ENCODE measurements at places on chromosomes 4 and X.

DNA sequence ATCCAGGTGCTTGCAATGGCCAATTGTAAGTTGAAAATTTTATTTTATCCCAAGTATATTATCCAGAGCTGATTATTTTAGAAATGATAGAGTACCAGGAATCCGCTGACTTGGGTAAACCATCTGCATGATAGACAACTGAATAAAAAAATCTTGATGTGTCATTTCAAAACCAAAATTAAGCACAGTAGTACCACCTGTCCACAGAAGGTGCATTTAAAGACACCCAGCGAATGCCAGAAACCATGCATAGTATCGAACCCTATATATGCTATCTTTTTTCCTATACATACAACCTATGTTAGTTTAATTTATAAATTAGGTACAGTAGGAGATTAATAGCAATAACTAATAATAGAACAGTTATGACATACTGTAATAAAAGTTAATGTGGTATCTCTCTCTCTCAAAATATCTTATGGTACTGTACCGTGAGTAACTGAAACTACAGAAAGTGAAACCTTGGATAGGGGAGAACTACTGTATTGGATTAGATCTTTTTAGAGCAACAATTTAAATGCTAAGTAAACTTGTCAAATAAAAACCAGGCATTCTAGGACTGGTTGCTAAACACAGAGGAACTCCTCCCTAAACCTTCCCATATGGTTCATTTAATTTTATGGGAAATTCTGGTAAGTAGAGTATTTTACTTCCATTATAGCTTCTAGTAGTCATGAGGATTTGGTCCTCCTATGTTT, 6.2 kb downstream of the NEIL3 start:
- DNase-seq = no peak

DNA sequence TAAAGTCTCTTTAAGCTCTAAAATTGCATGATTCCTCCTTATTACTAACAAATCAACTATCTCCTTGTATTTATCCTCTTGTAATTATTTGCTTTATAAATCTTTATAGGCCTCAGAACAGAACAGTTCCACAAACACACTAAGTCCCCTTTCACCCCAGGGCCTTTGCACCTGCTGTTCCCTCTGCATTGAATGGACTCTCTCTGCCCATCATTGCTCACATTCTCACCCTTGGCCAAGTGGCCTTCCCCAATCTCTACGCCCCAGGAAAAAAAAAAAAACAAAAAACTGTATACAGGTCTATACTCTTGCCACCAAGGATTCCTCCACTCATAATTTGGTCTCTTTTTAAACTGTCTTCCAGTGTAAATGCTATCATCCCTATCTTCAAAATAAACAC, 53.7 kb downstream of the TEC start:
- DNase-seq = no peak

- DNase-seq = no peak
These were observed 133.7 kb downstream of the AMELX start for GRCh38 chrX:11426712-11427452.

DNA sequence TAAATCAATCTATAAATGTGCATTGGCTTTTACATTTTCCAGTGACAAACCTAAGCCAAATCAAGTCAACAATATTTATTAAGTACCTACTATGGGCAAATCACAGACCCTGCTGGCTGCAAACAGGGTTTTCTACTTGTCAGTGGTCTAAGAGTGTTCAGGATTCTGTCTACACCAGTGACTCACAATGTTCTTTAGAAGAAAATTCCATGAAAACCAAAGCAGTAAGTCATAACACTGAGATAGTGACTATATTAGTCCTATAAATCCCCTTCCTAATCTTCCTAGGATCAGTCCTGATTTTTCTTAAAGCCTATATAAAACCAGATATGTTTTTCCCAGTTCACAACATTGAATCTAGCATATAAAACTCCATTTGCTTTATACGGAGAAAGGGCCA, 69.7 kb downstream of the PPP3CA start:
- peak; percentile 22 for DNase-seq

DNA sequence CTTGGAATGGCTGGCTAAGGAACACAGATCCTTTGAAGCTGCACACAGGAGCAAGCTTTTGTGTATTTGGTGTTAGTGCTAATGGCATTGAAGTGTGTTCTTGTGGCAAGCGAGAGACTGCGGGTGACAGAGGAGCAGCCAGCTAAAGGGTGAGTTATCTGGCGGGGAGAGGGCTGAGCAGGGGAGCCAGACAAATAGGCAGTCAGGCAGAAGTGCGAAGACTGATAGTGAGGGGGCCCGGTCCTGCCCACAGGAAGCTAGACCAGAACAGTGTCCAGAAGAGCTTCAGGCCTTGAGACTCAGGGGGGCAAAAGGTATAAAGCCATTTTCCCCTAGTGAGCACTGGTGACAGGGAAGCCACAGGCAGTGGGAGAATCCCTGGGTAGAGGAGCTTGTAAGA, 49.6 kb upstream of the MAMLD1 start:
- DNase-seq = no peak

DNA sequence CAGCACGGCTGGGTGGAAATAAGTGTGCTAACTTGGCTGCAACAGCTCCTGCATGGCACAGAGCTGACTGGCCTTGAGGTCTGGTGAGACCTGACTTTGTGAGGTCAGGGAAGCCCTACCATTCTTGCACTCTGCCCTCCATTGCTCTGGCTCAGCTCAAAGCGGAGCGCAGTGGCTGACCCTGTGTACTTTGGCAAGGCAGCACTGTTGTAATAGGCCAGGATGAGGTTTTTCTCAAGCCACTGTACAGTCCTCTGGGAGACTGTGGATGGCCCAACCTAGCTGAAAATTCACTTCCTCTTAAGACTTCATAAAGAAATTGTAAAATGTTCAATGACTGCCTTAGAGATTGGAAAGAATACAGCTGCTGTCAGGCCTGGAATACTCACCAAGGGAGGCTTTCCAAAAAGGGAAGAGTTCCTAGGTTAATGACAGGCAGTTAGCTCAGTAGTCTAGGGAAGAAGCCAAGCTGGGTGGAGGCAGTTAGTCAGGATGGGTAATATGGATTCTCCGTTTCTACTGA, 129.8 kb downstream of the GUCY2F start:
- peak; percentile 13 for DNase-seq

DNA sequence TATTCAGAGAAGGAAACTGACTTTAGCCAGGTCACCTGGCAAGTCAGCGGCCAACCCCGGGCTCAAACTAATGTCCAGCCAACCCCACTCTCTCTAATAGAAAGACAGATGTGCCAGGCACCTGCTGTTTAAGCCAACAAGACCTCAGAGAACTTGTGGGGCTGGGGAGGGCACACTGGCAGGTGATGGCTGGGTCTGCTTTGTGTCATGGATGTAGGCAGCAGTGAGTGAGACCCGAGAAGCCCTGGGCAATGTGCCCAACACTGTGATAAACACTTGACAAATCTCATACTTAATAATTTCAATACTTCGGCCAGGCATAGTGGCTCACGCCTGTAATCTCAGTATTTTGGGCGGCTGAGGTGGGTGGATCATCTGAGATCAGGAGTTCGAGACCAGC, 9.0 kb upstream of the CD99L2 start:
- no peak for DNase-seq

GRCh38 chr4:108384544-108384943, 215.8 kb upstream of the LEF1 start:
- no peak for DNase-seq

DNA sequence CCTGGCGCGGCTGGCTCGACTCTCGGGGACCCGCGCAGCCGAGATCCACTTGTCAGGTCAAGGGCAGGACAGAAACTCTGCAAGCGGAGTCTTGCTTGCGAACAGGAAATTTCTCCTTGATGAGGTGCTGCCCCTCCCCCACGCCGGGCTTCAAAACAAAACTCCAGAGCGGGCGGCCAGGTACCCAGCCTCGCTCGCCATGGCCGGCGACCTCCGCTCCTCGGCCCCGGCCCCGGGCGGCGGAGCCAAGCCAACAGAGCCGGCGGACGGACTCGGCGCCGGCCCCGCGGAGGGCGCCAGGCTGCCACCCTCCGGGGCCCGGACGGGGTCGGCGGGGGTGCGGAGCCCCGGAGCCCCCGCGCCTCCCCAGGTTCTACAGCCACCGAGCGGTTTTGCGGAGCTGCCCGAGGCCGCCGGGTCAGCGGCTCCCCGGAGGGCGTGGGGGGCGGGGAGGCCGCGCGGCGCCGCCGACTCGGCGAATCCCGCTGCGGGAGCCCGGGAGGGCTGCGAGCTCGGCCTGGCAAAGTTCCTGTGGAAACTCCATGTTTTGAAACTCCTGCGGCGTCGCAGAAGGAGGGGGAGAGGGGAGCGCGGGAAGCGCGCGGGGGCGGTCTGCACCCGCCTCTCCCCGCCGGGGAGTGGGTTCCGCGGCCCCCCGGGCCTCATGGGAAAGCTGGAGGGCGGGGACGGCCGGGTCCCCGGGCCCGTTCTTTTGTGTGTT, 11.7 kb upstream of the BCOR start:
- peak; percentile 57 for DNase-seq

DNA sequence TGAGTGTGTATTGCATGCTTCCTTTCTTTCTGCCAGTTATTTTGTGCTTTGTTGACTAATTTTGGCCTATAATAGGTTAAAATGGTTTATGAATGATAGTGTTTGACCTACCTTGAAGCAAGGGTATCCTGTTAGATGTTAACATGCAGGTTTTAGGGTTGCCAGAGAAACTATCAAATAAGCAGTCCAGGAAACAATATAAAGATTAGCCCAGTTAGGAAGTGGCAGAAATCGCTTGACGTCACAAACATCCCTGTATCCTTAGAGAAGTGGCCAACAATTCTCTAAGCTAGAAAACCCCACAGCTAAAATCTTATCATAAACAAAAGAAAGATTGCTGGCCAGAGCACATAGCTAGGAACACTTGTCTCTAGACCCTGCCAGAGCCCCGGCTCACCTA, 3.8 kb downstream of the NAP1L5 start:
- no peak for DNase-seq

- DNase-seq = no peak
These were observed 158.5 kb upstream of the HCCS start for GRCh38 chrX:10952619-10953018.

DNA sequence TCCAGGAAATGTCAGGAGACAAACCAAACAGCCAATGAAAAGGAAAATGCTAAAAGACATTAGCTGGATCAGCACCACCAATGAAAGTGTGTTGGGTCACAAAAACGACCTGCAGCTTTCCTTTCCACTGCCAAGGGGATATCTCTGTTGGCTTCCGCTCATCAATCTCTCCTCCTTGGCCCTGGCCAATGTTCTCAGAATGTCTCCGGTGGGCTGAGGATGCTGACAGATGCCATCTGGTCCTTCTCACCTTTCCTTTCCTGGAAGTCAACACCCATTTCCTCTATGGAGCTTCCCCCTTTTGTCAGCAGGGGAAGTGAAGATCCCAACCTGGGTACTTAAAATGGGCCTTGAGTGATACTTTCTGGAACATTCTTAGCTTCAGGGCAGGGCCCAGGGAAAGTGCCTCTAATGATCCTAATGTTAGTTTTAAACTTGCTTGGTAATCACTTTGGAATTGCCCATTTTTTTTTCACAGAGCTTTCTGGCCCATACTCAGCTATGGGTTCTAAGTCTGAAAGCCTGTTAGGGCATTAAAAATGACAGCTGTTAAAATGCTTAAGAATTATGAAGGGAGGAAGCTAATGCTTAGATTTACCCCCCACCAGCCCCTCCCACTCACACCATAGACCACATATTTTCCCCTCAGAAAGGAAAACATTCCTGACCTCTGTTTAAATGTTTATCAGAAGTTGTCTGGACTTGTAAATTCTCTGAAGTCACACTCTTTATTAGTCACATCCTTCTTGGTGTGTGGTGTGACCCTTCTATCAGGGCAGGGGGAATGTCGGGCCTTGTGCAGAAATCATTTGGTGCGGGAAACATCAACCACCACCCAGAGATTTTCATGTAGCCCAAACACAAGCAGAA, 29.2 kb downstream of the IGFBP7 start:
- DNase-seq = peak; percentile 80

- DNase-seq = no peak
These were observed 93.4 kb downstream of the SPCS3 start for GRCh38 chr4:176413171-176413570.

DNA sequence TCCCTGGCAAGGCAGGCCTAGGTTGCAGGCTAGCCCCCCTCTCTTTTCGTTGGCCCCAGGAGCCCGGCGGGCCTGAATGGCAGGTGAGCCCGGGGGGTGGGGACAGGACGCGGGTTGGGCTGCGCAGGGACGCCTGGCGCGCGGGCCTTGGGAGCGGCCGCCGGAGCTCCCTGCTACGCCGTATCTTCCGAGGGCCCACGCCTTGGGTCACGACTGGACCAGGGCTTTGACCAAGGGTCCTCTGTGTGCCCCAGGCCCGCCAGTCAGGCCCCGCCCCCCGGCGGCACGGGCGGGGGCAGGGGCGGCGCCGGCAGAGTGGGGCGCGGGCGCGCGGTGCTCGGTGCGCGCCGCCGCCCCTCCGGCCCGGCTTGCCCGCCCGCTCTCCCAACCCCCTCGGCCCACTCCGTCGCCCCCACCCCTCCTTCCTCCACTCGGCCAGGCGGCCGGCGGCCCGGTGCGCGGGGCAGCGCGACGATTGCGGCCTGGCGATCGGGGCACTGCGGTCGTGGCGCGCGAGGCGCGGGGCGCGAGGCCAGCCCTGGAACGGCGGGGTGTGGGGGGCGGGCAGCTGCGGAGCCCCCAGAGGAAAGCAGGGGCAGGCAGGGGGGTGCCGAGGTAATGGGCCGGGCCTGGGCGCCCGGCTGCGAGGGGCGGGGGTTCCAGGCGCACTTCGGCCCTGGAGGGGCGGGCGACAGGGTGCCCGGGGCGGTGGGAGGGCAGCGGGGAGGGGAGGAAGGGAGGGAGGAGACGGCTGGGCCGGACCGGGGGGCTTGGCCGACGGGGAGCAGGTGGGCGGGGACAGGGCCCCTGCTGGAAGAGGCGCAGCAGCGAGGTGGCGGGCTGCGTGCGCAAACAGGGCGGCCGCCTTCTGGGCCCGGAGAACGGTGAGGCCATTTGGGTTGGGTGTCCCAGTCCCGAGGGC, at the start of gene PRRG3:
TSS of gene PRRG3 (plus strand) at position 798 of the 922 bp plus-strand sequence. CDS start 3,357 bp downstream, outside the sequence.
- DNase-seq = peak; percentile 10

- peak; percentile 58 for DNase-seq
These were observed 64.2 kb downstream of the SPINK2 start for GRCh38 chr4:56757261-56757746.

DNA sequence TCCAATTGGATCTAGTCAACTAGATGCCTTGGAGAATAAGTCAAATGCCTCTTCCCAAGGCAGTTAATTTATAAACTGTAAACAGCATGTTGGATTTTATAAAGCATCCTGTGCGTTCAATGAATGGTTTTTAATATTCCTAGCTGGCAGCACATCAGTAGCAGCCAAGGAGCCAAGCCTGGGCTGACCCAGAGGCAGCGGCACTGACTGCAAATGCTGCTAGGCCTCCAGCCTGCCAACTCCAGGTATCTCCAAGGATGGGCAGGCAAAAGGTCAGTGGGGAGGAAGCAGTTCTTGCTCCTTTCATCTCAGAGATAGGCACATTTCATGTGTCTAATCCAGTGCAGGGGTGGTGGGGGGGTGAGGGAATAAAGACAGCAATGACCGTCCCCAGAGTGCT, 9.5 kb downstream of the NDP start:
- no peak for DNase-seq

DNA sequence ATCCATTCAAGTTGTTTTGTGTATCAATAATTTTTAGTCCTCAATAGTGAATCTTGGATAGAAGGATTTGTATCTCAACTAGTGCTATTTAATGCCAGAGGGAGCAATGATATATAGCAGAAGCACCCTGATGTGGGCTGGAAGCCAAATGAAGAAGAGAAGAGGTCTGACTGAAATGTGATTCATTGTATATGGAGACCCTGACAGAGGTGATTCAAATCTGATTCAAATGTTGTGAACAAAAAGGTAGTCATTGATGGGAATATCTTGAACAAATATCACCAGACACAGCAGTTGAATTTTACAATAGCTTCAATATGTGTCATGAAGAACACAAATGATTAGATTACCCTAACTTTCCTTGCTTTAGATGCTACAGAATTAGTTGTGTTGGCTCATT, 27.5 kb upstream of the SULT1B1 start:
- DNase-seq = no peak
